ENCODE measurements at places on chromosomes 7 and 10.

DNA sequence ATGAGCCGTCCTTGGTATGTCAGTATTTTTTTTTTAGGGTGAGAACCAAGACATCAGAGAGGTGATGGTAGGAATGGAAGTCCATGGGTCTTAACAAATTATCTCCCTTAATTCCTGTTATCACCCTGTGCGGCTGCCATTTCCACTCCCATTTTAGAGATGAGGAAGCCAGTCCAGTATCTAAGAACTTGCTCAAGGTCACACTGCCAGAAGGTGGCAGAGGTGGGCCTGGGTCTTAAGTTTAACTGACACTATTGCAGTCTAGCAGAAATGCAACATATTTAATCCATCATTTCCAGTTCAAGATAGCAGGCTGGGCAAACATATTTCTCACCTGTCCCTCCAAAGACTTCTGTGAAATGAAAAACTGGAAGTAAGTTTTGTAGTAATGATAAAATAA lies 108.3 kb downstream of the GLI3 start:
- DNase-seq = no peak

- DNase-seq = no peak
Observed at GRCh38 chr7:85716353-85716752, 529.5 kb upstream of the SEMA3D start.

DNA sequence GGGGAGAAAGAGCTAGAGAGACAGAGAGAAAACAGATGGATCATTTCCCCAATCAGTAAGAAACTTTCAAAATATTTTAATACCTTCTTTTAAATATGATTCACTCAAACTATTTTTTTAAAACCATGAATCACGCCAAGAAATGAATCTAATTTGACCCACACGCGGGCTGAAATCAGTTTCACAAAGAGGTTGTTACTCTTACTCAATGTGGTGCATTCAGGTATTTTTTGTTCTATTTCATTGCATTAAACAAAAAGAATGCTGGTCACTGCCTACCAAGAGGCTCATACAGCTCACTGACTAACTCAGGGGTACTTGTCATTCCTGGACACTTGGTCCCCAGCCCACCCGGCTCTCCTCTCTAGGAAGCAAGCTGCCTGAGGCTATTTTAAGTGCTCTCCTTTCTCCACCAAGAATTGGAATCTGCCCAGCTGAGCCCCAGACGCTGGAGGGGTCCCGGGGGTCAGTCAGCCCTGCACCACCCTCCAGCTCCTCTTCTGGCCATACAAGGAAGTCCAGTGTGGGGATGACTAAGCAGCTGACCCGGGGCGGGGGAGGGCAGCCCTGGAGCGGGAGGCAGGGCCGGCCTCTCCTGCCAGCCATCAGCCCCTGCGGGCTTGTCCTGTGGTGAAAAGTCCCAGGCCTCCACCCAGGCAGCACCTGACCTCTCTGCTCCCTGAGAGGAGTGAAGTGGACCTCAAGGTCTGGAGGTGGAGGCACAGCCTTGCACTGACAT lies 21.7 kb upstream of the PFKP start:
- no peak for DNase-seq

DNA sequence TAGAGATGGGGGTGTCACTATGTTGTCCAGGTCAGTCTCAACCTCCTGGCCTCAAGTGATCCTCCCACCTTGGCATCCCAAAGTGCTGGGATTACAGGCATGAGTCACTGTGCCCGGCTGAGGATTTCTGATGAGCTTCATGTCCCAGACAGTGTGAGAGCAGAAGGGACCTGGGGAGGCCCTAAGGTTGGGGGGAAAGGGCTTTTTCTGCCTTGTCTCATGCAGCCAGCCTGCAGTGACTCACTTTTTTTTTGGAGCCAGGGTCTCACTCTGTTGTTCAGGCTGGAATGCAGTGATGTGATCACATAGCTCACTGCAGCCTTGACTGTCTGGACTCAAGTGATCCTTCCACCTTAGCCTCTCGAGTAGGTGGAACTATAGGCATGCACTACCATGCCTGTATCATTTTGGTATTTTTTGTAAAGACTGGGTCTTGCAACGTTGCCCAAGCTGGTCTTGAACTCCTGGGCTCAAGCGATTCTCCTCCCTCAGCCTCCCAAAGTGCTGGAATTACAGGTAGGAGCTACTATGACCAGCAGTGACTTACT lies 14.6 kb downstream of the COL26A1 start:
- no peak for DNase-seq

DNA sequence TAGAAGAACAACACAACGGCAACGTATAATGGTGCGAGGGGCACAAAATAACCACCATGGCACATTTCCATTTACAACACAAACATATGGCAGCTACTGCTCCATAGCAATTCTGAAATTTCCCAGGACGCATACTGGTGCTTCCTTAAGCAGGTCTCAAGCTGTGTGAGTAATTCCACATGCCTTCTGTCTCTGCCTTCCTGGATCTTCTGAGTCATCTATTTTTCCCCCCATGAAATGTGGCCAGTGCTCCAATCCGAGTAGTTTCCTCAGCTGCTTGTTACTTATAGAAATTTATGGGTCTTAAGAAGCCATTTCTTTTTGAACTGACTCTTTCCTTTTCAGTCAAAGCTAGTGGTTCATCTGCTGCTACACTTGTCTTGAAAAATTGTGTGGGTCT lies 256.6 kb upstream of the KLF6 start:
- no peak for DNase-seq

- DNase-seq = no peak
Observed at GRCh38 chr7:150503581-150503980, 11.1 kb upstream of the GIMAP7 start.
